Glomerular endothelial cell (primary cell): ENCODE measurements at places on chromosomes 13 and 19.

- no peak for DNase-seq
Observed at GRCh38 chr13:42458193-42458592, 115.8 kb upstream of the TNFSF11 start.

- DNase-seq, result no peak
Observed at GRCh38 chr13:20525144-20525600, 485 bp downstream of the CRYL1 start.

GRCh38 chr19:34041925-34042521 is 130.3 kb upstream of the LSM14A start:
- no peak for DNase-seq

DNA sequence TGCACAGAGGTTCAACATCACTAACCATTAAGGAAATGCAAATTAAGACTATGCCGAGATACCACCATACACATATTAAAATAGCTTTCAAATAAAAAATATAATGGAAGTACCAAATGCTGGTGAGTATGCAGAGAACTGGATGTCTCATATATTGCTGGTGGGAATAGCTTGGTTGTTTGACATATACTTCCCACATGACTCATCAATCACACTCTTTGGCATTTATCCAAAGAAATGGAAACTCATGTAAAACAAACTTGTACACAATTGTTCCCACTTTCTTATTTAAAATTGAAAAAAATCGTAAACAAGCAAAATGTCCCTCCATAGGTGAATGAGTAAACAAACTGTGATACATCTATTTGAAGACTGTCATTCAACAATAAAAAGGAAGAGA is 982.6 kb upstream of the ATXN8OS start:
- DNase-seq, result no peak

GRCh38 chr19:45848922-45849321 is 14.0 kb downstream of the SYMPK start:
- no peak for DNase-seq

GRCh38 chr13:25169356-25169755 is 2.7 kb downstream of the AMER2 start:
- no peak for DNase-seq

DNA sequence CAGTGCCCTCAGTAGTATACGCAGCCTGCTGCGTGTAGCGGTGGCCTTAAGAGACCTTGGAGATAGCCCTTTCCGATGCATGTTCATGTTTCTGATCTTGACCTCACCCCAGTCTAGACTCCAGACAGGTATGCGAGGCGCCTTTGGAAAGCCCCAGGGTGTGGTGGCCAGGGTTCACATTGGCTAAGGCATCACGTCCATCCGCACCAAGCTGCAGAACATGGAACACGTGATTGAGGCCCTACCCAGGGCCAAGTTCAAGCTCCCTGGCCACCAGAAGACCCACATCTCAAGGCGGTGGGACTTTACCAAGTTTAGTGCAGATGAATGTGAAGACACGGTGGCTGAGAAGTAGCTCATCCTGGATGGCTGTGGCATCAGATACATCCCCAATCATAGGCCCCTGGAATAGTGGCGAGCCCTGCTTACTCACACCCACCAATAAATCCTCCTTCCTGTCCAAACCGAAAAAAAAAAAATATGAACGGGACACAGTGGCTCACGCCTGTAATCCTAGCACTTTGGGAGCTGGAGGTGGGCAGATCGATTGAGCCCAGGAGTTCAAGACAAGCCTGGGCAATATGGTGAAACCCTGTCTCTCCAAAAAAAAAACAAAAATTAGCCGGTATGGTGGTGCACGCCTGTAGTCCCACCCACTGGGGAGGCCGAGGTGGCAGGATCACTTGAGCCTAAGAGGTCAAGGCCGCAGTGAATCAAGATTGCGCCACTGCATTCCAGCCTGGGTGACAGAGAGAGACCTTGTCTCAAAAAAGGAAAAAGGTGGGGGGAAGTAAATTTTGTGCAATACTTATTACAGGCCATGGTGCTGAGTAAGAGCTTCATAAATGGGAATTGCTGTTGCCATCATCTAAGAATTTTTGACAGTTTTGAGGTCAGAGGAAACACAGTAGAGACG is 12.4 kb upstream of the CBLC start:
- no peak for DNase-seq

DNA sequence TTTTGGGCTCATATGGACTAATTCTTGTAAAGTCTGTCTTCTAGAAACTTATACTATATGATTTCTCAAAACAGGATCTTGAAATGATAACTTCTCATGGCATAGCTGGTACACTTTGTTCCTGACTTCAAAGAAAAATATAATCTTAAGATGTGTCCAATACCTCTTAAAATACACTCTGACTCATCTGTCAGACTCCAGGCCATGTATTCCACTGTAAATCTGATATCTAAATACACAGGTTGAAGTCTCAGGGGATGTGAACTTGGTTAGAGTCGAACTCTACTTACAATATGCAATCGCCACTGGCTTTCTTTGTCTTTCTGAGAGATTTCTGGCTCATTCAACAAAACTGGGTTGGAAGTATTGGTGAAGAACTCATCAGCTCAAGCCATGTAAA is 99.8 kb downstream of the LACC1 start:
- DNase-seq, result no peak

DNA sequence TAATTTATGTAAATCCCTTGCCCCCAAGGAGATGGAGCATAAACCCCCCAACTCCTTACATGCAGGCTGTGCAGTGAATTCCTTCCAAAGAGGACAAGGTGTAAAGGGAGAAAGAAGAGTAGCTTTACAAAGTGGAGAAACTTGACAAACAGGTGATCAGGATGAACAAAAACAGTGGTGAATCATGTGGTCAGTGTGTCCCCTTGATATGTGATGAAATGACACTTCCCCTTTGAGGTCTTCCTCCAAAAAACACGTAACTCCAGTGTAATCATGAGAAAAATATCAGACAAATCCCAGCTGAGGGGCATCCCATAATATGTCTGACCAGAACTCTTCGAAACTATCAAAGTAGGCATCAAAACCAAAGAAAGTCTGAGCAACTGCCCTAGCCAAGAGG is 29.5 kb upstream of the AKT2 start:
- DNase-seq, result no peak

- no peak for DNase-seq
Observed at GRCh38 chr13:101955764-101956163, 446.1 kb downstream of the FGF14 start.

GRCh38 chr13:110228936-110229904 is 77.7 kb downstream of the COL4A1 start:
- no peak for DNase-seq

DNA sequence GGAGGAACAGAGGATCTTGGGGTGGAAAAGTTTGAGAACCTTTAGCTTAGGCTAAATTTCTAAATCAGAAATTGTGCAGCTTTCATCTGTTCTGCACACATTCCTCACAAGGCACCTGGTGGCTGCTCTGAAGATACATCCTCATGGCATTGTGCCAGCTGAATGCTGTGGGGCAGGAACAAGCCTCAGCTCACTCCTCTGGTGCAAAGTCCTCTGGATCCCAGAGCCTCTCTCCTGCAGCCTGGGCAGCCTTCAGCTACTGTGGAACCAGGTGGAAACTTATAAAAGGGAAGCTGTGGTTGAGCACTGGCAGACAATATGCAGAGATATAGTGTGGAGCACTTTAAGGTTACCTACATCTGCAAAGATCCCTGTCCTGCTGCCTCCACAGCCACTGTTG is 72.3 kb downstream of the KCTD12 start:
- no peak for DNase-seq

DNA sequence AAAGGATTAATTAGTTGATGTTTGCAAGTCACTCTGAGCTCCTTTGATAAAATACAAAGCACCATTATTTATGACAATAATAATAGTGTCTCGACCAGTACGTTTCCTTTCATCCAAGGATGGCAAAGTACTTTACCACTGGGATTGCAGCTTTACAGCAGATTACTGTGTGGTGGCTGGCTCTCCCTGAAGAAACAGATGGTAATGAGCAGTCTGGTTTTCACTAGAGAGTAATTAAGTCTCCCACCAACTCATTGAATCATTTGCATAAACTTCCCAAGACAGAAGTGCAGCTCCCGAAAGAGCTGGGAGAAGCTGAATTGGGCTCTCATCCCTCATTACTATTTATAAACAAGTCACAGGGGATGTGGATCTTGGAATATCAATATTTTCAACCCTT is 48.7 kb downstream of the KLF5 start:
- no peak for DNase-seq

DNA sequence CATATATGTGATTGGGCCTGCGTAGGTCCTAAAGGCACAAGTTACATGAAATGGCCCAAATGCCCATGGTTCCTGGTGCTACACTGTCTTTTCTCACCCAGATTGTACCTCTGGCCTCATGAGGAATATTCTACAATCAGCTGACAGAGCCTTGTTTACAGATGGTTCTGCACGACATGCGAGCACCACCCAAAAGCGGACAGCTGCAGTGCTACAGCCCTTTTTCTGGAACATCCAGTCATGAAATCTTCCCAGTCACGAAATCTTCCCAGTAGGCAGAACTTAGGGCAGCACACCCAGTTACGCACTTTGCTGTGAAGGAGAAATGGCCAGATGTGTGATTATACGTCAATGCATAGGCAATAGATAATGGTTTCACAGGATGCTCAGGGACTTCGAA is 7.7 kb upstream of the ELF1 start:
- DNase-seq, result no peak

- no peak for DNase-seq
Observed at GRCh38 chr13:21813110-21813509, 142.2 kb downstream of the FGF9 start.

DNA sequence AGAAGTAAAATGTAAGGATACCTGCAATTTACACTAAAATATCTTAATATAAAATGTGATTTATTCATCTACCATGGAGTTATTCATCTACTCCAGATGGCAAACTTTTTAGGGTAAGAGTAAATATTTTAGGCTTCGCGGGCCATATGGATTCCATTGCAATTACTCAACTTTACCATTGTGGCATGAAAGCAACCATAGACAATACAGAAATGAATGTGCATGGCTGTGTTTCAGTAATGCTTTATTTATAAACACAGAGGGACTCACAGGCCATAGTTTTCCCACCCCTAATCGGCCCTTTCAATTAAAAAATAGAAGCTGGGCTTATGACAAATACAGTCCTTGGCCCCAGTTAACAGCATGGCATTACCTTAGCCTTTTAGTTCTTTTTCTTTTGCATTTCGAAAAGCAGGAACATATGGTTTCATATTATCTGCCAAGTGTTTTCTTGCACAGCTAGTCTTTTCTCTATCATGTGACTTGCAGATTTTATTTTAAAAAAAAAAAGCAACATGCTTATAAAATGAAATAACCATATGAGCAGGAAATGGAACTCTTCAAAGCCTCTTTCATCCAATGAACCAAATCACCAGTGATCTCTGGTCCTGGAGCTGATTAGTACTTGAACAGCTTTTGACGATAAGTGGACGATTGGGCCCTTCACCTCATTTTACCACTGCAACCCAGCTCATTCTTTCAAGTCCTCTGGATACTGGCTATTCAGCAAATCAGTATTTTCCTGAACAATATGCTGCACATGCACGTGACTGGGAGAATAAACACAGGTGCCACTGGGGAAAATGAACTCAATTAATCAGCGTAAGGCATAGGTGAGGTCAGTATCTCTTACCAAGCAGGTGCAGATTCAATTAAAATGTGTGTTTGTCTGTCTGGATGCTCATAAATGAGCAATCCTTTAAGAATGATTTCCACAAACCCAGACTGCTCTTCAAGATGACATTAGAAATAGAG is 63.9 kb downstream of the LHFPL6 start:
- no peak for DNase-seq

- no peak for DNase-seq
Observed at GRCh38 chr13:49629947-49630346, 1.6 kb downstream of the ARL11 start.

GRCh38 chr13:100528353-100528752 is 60.2 kb downstream of the GGACT start:
- no peak for DNase-seq
